HT1080 (cell line): ENCODE measurements at places on chromosomes 16 and 17. TPM values are rescaled to one million over a fixed set of nuclear protein-coding genes. Genes with fewer than 3 reads are reported as not detected.

DNA sequence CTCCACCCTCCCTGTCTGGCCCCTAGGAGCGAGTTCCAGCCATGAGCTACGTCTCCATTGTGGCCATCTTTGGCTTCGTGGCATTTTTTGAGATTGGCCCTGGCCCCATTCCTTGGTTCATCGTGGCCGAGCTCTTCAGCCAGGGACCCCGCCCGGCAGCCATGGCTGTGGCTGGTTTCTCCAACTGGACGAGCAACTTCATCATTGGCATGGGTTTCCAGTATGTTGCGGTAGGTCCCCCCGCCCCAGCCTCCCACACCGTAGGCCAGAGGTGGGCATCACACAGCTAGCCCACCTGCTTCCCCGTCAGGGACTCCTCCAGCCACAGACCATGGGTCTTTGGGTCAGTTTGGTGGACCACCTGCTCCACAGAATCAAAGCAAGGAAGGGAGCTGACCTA, 4.2 kb downstream of the SLC2A4 start:
- no peak for DNase-seq

- no peak for DNase-seq
Measured at GRCh38 chr16:28309811-28310311, 17.5 kb downstream of the SBK1 start.

HOXB1 gene
- total RNA-seq: not detected in 2 replicates

ERN2 gene
- 1.1 TPM in 1 of 2 replicates, not detected in the other for total RNA-seq

DNA sequence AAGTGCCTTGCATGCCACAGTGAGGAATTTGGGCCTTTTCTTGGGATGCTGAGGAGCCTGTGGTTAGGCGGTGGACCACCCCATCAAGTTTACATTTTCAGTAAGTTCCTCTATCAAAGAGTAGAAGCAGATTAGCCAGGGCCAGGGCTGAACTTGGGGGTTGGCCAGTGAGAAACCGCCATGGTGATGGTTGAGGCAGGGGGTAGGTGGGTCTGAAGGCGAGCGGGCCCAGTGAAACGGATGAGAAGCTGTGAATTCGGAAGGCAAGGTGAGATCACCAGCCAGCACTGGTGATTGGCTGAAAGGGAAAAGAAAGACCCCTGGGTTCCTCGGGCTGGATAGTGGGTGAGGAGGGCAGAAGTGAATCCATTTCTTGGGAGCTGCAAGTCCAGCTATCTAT, 311.4 kb downstream of the CBLN1 start:
- DNase-seq: no peak

- DNase-seq: no peak
Measured at GRCh38 chr16:84928679-84929420, 82.5 kb downstream of the ZDHHC7 start.

TK2 gene
- 9.7 and 10.5 TPM in 2 replicates for total RNA-seq

DNA sequence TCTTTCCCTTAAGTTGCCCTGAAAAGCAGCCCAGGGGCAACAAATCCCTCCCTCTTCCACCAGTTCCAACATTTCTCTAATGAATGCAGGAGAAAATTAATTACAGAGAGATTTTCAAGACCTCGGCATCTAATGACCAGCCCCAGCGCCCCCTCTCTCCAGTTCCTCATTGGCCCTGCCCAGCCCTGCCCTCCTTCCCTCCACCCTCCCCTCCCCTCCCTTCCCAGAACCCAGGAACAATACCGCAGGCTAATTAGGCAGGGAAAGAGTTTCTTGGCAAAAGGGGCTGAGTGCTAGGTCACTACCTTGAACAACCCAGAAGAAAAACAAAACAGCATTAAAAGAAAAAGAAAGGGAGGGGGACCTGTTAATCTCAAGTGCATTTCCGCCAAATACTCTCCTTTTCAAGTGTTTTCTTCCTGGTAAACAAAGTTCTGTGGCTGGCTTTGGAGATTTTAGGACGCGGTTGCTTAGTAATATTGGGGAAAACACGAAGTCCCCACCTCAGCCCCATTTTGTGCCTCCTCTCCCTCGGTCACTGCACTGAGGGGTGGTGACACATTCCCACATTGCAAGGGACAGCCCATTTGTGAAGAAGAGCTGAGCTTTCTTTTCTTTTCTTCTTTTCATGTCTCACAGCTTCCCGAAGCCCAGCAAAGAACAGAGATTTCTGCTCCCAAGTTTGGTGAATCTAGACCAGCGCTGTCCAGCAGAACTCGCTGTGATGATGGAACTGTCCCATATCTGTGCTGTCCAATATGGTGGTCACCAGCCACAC, 215.4 kb downstream of the SOX9 start:
- DNase-seq: no peak

DNA sequence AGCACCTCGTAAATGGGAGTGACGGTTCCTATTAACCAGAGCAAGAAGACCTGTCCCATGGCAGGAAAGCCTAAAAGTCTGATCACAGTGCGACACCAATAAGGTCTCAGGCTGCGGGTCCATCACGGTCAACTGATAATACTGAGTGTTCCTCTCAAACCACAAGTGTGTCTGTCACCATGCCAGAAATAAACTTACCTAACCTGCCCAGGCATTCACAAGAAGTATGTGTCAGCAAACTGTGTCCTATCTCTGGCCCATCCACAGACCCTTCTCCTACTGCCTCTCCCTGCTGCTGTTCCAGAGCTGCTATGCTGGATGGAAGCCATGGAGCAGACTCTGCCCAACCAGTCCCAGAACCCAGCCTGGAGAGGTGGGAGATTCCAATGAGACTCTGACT, 73.5 kb downstream of the ZNF423 start:
- no peak for DNase-seq

GRCh38 chr16:25264597-25264996, 7.0 kb upstream of the ZKSCAN2 start:
- no peak for DNase-seq

DNA sequence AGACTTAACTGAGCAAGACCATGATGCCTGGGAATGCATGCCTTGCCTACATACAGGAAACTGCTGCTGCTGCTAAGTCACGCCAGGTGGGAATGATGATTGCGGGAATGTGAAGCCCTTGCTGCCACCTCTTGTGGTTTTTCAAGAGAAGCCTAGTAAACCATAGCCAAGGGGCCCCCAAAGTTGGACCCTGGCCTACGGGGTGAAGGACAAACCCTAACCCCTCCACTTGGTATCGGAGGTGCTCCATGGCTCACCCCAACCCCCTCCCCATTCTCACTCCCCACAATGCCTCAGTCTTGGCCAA, 233.9 kb downstream of the ZNF423 start:
- DNase-seq: no peak

GRCh38 chr17:7293159-7293558, 1.3 kb downstream of the YBX2 start:
- no peak for DNase-seq

PIRT gene
- not detected in 2 replicates for total RNA-seq

C1QL1 gene
- 3.1 and 3.6 TPM in 2 replicates for total RNA-seq

DNA sequence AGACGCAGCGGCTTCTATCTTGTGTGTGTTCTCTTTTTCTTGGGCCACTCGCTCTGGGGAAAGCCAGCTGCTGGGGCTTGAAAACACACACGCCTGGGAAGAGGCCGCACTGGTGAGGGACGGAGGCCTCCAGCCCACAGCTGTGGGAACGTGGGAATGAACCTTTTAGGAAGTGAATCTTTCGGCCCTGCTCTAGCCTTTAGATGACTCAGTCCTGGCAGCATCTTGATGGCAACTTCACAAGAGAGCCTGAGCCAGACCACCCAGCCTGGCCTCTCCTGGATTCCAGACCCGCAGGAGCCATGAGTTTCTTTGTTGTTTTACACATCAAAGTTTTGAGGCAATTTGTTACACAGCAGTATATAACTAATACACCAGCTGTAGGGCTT, 2.2 kb upstream of the PDPK1 start:
- peak; percentile 54 for DNase-seq

DNA sequence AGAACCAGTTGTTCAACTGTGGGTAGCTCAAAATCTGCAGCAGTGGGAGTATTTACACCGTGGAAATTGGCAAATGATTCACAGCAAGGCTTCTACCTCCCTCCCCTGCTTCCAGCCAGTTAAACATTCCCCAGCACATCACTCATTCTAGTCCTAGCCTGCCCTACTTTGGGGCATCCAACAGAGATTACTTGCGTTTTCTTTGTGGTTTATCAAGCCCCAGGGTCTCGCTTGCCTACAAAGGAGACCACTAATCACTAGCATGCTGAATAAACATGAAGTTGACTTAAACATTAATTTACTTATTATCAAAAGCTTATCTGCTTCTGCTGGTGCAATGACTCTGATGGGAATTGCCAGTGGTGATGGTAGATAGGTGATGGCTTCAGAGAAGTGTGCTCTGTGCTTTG, 94.5 kb downstream of the MARF1 start:
- DNase-seq: no peak

- no peak for DNase-seq
Measured at GRCh38 chr17:75668489-75668888, 1.4 kb downstream of the SAP30BP start.

DNA sequence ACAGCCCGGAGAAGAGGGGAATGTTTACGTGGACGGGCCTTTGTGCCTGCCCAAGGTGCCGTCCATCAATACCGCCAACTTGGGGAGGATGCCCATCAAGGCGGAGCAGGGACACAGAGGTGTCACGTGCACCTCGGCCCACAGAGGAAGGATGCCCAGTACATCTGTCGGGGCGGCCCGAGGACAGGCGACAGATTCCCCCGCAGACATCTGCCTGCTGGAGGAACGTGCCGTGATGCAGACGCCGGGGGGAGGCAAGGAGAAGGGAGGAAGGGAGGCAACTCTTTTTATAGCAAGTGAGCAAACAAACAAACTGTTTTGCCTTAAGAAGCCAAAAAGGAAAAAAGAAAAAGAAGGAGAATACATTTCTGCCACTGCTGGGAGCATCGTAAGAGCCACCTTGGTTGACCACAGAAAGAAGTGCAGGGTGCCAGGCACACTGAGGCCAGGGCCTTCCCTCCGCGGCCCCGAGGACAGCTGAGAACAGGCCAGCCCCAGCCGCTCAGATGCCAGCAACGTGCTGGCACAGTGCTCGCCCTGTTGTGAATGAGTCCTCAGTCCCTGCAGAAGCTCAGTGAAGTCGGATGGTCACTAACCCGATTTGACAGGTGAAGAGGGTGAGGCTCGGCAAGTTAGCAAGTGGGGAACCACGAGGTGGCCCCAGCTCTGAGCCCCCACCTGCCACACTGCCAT, 146.4 kb downstream of the RBFOX3 start:
- no peak for DNase-seq

DNA sequence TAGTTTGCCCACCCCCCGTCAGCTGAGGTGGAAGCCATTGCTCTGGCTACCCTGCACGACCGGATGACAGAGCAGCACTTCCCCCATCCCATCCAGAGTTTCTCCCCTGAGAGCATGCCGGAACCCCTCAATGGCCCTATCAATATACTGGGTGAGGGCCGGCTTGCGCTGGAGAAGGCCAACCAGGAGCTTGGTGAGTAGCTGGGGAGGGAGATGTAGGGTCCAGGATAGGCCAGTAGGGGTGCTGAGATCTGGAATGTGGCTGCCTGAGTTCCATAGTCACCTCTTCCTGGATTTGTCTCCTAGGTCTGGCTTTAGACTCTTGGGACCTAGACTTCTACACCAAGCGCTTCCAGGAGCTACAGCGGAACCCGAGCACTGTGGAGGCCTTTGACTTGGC, 6.4 kb downstream of the PFAS start:
- DNase-seq: no peak

DNA sequence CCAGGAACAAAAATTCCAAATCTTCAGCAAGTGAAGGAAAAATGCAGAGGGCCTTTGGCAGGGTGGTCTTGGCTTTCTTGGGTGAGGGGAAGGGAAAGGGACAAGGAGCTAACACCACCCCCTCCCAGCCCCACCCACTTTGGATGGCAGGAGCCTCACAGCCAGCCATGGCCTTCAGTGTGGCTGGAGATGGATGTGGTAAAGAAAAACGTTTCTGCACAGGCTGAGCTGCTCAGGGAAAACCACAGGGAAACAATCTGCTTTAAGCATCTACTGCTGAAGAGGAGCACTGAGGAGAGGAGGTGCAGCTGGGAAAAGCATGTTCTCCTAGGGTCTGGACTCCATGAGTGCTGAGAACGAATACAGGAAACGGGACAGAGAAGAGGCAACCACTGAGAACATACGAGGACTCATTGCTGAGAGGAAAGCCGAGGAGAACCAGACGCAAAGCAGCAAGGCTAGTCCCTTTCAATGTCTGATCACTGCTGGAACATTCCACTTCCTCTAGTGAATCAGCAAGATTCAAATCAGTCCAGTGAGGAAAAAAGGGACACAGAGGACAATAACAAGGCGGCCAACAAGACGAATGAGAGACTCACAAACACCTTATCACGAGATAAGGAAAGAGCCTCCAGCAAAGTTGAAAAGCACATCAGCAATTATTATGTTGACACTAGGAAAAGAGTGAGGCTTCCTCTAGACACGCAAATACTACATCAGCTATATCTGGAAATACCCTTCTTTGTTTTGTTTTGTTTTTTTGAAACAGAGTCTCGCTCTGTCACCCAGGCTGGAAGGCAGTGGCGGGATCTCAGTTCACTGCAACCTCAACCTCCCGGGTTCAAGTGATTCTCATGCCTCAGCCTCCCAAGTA, 41.7 kb downstream of the ZZEF1 start:
- DNase-seq: no peak

HSD17B2 gene
- total RNA-seq: 2.2 and 4.4 TPM in 2 replicates

DNA sequence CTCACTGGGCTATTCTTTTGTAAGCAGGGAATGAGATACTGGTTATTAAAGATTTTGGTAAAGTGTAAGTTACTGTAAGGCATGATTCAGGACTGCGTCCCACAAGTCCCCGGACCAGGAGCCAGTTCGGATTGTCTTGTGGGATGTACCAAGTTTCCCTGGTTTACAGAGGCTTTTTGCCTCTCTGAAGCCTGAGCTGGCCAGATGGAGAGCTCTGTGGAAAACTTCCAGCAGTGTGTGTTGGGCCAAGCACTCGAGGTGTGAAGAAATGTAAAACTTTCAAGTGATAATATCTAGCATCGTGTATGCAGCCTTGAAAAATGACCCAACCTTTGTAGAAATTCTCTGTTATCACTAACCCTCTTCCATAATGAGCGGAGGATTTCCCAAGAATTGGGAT, 2.4 kb downstream of the EPN2 start:
- DNase-seq: no peak

DNA sequence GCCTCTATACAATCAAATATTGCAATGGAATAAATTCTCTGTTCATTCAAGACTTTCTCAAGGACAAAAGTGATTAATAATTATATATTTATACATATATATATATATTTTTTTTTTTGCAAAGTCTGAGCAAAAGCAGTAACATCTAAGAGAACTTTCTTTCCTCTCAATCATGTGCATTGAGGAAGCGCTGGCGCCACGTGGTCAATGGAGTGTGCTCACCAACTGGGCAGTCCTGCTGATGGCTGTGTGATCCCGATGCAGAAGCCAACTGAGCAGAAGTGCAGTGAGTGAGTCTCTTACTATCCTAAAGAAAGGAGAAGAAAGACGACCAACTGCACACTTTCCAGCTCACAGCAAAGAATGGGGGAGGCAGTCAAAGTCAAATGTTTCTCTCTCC, 37.2 kb upstream of the ULK2 start:
- no peak for DNase-seq

LGALS9B gene
- total RNA-seq: not detected in 2 replicates

HS3ST3A1 gene
- 163 and 187 TPM in 2 replicates for total RNA-seq

DNA sequence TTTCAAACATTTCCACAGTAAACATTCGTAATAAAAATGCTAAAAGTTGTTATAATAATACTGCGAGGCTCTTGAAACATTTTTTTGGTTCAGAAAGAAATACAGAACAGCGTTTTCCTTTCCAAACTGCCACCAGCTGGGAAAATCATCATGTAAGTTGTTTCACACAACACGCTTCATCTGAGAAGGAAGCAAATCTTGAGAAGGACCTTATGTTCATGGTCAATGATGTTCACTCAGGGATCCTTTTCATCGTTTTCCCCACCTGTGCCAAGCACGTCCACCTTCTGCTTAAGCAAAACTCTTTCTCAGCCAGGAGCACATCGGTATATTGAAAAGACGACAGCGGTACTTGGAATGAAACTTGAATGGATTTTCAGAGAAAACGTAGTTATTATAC, 274.5 kb upstream of the ELAC2 start:
- DNase-seq: no peak

C16orf78 gene
- total RNA-seq: not detected in 2 replicates
